ENCODE measurements at places on chromosomes 11 and 22.

DNA sequence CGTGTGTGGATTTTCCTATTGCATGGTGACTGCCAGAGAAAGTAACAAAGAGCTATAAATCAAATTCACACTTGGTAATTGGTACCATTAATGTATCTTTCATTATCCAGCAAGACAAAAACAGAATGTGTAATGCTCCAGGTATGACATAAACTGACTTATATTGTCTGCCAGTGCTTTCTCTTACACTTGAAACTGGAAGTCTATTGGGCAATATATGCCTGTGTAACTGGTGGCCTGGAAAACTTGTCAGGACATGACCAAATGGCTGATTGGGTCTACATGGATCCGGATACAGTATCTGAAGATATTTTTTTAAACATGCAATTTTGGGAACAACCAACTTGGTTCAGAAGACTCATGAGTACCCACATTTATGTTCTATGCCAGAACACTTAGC, 174.6 kb upstream of the ARHGAP42 start:
- no peak for DNase-seq

DNA sequence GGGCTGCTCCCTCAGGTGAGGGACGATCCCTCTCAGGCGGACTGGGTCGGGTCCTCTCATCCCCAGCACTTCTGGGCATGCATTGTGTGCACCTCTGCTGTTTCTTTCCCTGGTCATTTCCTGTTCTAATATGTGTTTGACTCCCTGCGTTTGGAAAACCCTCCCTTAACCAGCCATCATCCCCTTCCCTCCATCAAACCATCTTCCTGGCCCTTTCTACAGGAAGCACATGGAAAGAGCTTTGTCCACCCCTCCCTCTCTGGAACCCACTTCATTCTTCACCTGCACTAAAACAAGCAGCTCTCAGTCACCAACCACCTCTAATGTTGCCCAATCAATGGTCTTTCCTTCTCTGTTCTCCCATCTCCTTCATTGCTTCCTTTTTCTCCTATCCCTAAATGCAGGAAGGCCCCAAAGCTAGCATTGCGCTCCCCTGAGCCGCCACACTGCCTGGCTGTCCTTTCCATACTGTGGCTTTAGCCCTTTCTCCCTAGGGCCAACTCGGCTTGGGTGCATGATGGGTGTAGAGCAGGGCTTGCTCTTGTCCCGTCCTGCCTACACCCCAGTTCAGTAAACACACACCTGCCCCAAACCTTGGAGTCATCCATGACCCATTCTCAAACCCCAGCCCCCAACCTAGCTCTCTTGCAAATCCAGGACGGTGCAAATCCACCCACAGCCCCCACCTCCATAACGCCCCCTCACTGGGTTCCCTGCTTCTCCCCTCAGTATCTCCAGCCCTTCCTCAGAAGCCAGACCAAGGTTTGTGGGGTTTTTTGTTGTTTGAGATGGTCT, 5.4 kb upstream of the GAS2L1 start:
- no peak for DNase-seq

- DNase-seq, result no peak
Measured at GRCh38 chr11:6598555-6598954, 4.9 kb downstream of the RRP8 start.

DNA sequence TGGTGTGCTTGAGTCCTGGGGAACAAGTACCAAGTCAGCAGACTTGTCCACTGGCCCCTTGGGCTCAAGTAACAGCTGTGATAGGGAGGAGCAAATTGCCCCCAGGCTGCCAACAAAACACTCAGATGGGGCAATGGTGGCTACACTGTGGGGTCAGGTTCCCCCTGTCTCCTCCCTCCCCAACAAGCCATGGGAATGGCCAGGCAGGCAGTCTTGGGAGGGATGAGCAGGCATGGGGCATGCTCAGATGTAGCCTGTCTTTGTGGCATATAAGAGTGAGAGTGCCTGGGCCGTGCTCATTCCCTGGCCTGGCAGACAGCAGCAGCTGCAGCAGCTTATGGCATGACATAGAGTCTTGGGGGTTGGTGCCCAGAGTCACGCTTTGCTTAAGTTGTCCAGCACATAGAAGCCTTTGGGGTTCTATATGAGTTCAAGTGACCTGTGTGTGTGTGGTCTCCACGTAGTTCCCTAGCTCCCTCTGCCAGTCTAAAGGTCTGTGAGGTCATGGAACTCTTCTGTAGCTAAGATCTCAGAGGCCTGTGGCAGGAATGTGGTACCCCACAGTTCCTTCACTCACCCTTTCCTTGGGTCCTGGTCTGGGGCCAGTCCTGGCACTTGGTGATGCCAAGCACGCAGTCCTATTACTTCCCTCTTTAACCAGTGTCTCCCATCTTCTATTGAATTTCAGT, 44.7 kb downstream of the BIRC2 start:
- no peak for DNase-seq

DNA sequence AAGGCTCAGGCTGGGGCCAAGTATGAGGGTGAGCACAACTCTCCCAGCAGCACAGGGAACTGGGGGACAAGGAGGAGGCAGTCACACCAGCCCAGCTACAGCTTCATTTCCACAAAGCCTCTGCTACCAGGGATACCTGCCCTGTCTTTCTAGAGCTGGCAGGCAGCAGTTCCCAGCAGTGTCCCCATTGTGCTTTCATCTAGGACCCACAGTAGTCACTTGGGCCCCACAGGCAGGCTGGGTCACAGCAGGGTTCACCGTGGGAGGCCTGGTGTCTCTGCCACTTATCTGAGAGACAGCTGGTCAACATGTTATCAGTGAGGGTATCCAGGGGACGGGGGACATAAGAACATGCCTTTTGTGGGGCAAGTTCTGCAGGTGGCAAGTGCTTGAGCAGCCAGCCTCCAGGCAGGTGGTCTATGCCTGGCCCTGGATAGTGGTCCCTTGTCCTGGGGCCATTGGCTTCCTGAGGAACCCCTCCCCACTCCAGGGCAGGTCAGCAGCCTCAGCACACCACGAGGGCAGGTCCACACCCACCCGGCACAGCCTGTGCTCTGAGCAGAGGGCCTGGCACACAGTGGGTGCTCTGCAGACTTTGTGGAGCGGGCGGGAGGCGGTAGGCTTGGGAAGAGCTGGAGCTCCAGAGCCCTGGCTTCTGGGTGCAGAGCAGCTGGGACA, 29.9 kb downstream of the GNAZ start:
- DNase-seq, result no peak

GRCh38 chr11:77510851-77511250, 37.0 kb upstream of the PAK1 start:
- no peak for DNase-seq

DNA sequence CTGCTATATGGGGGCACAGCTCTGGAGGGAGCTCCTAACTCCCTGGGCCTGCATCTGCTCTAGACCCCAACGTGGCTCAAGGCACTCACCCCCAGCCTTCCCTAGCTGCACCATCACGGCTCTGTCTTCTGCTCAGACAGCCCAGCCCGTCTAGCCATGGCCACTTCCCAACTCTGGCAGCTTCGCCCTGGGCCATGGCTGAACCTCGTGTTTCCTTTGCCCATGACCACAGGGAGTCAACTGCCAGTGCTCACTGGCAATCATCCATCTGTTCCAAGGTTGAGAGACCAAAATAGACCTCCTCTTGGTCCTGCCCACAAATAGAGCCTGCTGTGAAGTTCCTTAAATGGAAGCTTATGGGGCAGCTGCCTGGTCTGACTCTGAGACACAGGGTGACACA, 5.4 kb downstream of the LMO1 start:
- peak; percentile 72 for DNase-seq

DNA sequence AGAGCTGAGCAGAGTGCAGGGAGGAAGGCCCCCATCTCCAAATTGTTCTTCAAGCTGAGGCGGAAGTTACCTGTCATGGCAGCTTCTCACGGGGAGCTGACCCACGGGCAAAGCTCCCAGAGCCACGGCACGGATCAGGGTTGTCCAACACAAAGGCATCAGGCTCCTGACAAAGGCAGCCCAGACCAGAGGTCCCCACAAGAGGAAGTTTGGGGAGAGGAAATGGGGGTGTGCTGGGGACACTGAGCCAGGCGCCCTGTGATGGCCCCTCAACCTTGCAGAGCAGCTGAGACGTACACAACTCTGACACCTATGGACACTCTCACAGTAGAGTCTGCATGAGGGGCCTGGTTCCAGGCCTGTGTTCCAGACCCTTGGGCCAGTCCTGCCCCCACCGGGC, 95.6 kb downstream of the CTTN start:
- no peak for DNase-seq

- no peak for DNase-seq
Measured at GRCh38 chr11:133916784-133917440, 39.9 kb downstream of the IGSF9B start.

DNA sequence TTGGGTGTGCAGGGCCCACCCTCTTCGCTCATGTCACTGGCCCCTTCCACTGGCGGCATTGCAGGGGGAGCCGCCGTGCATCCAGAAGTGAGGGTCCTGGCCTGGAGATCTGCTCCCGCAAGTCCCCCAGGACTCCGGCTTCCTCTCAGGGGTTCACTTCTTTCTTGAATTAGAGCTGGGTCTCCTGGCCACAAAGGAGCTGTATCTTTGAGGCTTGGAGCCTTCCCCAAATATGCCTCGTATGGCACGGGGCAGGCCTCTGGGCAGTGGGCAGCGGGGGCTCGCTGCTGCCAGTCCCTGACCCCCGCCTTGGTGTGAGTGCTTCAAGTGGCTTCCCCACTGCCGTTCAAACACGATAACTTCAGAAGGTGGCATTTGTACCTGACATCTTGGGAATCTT, 7.4 kb upstream of the IFITM3 start:
- DNase-seq, result no peak

DNA sequence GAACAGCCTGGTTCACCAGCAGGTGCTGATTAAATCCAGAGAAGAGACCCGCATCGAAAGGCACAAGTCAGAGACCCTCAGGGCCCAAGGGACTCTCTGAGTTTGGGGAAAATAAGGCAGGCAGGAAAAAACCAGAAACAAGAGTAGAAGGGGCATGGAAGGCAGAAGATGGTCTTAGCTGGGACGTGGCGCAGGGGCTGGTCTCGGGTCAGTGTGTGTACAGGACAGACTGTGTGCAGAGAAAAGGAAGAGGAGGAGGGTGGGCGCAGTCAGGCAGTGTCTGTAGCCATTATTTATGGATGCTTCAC, 31.3 kb downstream of the PPP2R1B start:
- no peak for DNase-seq

DNA sequence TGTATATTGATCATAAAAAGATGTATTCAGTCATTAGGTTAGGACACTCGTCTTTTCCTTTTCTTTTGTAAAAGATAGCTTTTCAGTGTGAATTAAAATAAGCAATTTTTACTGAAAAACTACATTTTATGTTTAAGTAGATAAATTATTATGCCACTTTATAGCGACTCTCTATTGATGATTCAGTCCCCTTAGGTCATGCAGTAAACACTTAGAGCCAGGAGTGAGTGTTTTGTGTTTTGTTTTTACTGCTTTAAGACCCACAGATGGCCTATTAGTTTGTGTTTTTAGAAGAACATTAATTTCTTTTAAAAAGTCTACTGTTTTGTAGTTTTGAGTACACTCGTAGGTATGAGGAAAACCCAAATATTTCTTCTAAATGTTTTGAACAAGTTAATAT, 86.6 kb downstream of the YAP1 start:
- DNase-seq, result no peak

DNA sequence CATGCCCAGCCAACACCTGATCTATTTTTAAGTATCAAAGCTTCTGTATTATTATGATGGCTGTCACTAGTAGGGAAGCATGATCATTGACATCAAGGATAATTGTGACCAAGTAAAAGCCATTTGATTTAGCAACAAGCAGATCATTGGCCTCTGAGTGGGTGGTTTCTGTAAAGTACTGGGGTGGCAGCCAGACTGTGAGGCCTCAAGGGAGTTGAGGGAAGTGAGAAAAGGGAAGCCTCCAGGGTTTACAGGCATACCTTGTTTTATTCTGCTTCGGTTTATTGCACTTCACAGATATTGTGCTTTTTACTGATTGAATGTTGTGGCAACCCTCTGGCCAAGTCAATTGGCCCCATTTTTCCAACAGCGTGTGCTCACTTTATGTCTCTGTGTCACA, 60.1 kb downstream of the PRR5L start:
- no peak for DNase-seq

- no peak for DNase-seq
Measured at GRCh38 chr11:19873730-19874129, 161.1 kb downstream of the NAV2 start.

GRCh38 chr11:85028329-85029101, 598.6 kb downstream of the DLG2 start:
- no peak for DNase-seq

DNA sequence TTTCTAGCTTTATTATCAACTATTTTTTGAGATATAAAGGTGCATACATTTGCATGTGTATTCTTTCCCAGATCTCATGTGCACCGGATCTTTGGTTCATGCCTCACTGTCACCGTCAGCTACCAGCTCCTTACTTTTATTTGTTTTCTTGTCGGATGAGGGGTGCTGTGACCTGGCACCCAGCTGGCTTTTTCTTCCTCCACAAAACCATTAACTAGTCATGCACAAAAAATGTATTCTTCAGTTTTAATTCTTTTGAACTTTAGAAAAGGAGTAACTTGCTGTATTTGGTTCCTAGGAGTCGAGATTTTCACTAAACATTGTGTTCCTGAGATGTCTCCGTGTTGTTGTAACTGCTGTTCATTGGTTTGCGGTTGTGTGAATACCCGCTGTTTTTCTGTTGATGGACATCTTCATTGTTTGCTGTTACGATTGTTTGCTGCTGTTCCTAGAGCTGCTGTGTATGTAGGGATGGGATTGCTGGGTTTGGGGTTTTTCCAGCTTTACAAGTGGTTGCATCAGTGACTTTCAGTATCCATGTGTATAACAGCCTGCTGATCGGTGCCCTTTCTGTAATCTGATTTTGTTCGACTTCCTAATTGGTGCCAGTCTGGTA, 39.4 kb downstream of the MOV10L1 start:
- peak; percentile 26 for DNase-seq

GRCh38 chr11:24588081-24588480, 91.2 kb downstream of the LUZP2 start:
- DNase-seq, result peak; percentile 1

DNA sequence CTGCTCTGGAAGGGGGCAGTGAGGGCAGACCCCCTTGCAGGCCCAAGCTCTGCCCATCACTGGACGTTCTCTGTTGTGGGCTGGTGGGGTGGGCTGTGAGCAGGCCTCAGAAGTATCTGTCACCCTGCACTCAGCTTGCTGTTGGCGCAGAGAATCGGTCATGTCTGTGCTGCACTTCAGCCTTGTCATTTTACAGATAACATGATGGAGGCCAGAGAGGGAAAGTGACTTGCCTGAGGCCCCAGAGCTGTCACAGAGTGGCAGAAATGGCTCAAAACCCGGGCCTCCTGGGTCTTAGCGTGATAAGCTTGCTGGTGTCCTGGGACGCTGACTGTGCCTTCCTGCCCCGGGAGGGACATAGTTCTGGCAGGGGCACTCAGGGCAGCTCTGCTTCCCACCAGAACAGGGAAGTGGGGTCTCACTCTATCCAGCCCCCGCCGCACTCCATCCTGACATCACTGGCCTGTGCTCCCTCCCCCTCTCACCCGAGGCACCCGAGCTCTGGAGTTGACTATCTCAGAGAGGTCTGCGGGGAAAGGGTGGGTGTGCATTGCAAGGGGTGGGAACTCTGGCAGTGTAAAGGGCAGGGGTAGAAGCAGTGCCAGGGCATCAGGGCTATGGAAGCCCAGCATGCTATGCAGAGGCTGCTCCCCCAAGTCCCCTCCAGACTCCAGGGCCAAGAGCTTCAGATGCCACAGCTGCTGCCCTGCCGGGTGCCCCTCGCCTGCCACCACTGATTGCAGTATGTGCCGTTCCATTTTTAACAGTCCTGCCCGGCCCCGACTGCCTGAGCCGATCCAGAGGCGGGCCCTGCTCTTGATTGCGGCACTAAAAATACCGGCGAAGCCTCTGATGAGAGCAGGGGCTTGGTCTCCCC, 50.4 kb upstream of the NECTIN1 start:
- no peak for DNase-seq

All from RPMI7951 (cell line).